Amniotic stem cell (primary cell): ENCODE measurements at places on chromosomes 3 and 15.

GRCh38 chr3:86410587-86410986 lies 580.4 kb downstream of the VGLL3 start:
- no peak for DNase-seq

DNA sequence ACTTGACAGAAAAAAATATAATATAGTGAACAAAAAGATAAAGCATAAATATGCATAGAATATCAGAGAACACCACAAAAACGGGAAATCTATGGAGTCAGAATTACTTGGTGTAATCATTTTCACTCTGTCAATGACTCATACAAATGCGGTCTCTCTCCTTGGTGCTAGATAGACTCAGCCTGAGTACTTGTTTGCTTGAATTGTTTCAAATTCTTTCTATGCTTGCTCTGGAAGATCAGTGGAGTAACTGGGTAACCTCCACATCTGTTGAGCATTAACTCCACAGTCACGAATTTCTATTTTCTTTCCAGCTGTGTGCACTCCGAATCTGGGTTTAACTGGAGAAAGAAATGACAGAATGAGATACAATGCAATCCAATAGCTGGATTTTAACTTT lies 760.4 kb downstream of the ZPLD1 start:
- peak; percentile 29 for DNase-seq

GRCh38 chr15:96330064-96330449 lies 443 bp upstream of the NR2F2 start:
- no peak for DNase-seq

DNA sequence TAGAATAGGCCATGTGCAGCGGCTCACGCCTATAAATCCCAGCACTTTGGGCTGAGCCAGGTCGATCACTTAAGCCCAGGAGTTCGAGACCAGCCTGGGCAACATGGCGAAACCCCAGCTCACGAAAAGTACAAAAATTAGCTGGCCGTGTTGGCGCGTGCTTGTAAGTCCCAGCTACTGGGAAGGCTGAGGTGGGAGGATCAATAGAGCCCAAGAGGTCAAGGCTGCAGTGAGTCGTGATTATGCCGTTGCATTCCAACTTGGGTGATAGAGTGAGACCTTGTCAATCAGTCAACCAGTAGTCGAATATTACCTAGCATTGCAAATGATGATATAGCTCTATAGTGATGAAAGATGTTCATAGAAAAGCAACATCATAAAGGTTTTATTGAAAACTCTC lies 51.9 kb downstream of the USP8 start:
- DNase-seq = no peak

DNA sequence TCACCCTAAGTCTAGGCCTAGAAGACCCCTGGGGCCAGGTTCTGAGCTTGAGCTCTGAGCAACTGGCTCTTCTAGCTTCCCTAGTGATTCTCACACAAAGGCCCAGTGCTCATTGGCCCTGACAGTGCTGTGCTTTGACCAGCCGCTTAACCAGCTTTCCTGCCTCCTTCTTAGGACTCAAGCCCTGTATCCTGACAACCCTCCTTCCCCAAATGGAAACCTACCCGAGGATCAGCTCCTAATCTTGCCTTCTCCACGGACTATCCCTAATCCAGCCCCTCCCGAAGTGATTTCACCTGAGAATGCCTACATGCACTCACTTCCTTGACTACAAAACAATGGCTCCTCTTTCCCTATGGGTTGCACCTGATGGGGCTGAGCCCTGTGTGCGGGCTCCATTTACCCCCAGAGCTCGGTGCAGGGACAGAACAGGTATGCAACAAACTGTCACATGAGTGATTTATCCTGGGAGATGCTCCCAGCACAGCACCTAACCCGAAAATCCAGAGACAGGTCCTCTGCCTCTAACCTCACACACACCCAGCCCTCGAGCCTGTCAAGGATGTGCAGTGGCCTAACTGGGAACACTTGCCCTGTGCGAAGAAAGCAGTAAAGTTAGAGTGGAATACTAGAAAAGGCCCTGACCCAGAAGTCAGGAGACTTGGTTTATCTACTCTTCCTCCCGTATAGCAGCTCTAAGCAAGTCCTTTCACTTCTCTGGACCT lies 2.3 kb downstream of the MEGF11 start:
- DNase-seq = no peak

DNA sequence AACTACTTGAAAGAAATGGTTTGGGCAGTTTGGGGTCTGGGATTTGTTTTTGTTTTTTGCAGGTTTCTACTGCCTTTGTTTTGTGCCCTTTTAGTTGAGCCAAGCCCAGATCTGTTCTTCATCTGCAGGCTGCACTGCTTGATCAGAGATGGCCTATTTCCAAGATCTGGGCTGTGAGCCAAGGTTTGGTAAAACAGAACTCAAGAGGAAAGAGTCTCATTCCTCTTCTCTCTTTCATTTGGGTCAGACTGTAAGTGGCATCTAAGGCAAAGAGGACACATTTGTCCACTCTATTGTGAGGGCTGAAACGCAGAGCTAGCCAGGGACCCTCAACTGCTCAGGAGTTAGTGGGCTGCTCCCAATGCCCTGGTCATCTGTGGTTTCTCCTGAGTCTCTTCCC lies 104.4 kb upstream of the UBE3A start:
- DNase-seq = no peak

- DNase-seq = peak; percentile 58
Measured at GRCh38 chr15:58227706-58228543, 89.7 kb downstream of the AQP9 start.

DNA sequence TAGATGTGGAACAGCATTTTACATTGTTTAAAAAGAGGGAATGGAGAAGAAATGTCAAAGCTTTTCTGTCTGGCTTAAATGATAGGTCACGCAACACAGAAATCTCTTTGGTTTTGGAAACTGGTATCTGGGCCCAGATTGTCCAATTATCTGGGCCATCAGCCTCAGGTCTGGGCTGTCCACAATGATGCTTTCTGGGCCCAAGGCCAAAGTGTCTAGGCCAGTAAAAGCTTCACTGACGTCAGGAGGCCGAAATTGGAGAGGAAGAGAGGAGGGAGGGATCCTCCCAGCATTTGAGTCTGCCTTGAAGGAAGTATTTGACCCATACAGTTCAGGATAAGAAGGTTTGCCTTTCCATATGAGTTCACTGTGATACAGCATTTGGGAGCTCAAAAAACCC lies 60.7 kb upstream of the ALDH1A3 start:
- peak; percentile 18 for DNase-seq

- DNase-seq = no peak
Measured at GRCh38 chr3:179149406-179149867, 1.3 kb downstream of the PIK3CA start.

DNA sequence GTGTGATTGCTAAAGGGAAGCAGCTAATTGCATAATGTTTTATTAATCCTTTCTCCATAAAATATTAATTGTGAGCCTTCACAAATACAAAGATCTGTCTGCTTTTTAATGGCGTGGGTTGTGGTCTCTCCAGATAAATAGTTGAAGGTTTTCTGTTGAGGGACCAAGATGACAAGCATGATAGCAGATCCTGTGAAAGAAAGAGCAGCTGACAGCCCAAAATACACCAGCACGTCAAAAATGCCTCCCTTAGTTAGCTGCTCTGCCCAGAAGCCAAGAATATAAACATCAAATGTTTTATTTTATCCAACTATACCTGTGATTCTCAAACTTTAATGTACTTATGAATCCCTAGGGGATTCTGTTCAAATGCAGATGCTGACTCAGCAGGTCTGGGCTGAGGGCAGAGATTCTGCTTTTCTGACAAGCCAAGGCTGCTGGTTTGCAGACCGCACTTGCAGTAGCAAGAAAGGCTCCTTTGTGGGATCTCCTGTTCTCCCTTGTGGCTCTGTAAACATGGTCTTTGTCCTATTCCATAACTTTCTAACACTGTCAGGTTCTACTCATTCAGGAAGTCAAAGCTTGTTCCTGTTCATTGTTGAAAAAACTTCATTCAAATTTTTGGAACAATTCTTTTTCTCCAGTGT lies 119.1 kb upstream of the SLC25A36 start:
- no peak for DNase-seq

DNA sequence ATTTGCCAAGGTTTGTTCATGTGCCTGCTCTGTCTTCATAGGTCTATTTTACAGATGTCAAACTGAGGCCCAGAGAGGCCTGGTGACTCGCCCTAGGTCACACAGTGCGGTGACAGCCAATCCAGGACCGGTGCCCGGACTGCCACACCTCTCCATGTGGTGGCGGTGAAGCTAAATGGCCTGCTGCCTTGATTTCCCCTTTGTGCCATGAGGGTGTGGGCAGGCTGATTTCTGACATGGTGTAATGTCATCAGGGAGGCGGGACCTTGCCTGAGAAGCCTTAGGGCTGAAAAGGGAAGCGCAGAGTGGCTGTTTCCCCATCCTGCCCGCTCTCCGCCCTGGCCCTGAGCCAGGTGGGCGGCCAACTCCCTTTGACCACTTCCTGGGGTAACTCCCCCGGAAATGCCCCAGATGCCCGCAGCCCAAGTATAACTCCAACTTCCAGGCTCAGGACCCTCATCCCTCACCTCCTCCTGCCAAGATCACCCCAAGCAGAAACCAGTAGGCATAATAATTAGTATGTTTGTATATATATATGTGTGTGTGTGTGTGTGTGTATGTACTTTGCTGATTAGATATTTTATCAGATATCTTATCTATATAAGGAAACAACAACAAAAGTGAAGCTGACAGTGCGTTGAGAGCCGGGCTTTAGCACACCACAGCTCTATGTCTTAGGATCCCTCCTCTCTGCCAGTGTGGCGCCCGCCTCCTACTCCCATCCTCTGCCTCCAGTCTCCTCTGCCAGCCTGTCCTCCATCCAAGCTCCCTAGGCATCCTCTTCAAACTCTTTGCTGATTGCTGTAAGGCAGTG lies 63.9 kb downstream of the IQSEC1 start:
- no peak for DNase-seq

- DNase-seq = no peak
Measured at GRCh38 chr3:183330881-183331280, 77.8 kb downstream of the B3GNT5 start.

DNA sequence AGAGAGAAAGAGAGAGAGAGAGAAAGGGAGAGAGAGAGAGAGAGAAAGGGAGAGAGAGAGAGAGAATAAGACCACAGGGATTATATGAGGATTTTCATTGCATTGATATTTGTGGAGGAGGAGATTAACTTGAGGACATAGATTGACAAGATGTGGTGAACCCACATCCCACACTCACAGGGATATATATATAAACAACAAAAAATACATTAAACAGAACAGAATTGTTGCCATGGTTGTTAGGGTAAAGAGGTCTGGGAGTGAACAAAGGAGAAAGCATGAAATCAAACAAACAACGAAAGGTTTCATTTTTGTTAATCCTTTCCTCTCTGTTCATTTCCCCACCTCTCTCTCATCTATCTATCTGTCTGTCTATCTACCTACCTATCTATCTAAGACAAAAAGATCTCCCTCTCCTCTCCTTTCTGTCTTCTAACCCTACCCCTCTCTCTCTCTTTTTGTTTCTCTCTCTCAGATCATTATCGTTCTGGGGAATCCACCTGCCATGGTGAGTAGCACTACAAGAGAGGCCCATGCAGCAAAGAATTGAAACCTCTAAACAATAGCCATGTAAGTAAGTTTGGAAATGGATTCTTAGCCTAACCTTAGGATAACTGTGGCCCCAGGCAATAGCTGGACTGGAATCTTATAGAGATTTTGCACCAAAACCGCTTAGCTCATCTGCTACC lies 280.9 kb downstream of the RAP2B start:
- no peak for DNase-seq

- no peak for DNase-seq
Measured at GRCh38 chr15:28181366-28181765, 82.3 kb upstream of the OCA2 start.

GRCh38 chr3:103389356-103389755 lies 954.5 kb downstream of the ZPLD1 start:
- no peak for DNase-seq

DNA sequence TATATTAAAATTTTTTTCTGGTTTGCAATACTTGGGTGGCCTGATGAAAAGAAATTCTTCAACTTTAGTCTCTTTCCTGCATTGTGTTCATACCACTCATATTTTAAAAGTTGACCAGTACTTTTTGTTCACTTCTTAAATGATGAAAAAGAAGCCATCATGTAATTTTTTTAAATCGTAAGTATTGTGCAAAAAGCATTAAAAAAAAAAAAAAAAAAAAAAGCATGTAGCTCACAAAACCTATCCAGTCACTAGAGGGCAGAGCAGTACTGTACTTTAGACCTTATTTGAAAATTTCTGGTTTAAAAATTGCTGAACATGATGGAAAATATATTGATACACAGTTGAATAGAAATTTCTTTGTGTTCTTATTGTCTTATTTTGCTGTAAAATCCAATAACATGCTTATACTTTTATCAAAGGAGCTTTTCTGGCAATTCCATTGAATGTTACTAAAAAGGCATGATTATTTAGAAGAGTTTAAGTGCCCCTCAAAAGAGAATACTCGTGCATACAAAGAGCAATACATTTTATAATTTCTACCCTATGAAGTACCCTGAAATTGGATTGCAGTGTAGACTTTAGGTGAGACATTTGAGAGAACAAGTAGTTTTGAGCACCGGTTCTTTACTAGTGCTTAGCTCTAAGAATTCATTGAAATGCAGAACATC lies 137.7 kb downstream of the BBX start:
- DNase-seq = peak; percentile 54

DNA sequence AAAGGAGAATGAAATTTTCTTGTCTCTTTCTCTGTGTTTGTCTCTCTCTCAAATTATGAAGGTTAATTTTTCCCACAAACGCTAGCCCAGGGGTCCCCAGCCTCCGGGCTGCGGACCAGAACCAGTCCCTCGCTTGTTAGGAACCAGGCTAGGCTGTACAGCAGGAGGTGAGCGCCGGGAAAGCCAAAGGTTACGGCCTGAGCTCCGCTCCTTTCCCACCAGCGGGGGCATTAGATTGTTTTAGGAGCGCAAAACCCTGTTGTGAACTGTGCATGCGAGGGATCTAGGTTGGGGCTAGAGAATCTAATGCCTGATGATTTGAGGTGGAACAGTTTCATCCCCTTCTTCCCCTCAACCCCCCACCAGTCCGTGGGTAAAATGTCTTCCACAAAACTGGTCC lies 74.7 kb upstream of the ZNF385D start:
- no peak for DNase-seq

GRCh38 chr3:158381262-158381868 lies 189.6 kb upstream of the MLF1 start:
- DNase-seq = no peak

DNA sequence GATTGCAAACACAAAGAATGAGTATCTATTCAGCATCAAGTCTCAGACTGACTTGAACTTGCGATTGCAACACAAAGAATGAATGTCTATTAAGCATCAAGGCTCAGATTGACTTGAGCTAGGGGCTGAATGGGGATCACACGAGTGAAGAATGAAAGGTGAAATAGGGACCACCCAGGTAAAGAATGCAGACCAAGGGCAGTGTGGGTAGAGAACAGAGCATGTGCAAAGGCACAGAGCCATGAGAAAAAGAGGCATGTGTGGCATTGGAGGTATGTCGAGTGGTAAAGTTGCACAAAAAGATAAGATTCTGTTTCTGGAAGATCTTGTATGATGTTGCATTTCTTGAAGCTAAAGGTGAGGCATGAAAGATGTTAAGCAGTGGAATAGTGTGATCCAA lies 119.4 kb upstream of the GPR149 start:
- no peak for DNase-seq

- peak; percentile 63 for DNase-seq
Measured at GRCh38 chr3:49358217-49358883, at the start of gene GPX1. Gene GPX1, minus strand, starts transcription at chr3:49358353. Its CDS starts 75 bp downstream, at chr3:49358278.

- no peak for DNase-seq
Measured at GRCh38 chr3:54966979-54967378, 39.1 kb upstream of the LRTM1 start.
